ENCODE measurements at places on chromosomes 2 and 18. TPM values are rescaled to one million over a fixed set of nuclear protein-coding genes. Genes with fewer than 3 reads are reported as not detected.

- no peak for DNase-seq
Measured at GRCh38 chr2:36128359-36128758, 227.2 kb upstream of the CRIM1 start.

- DNase-seq, result no peak
Measured at GRCh38 chr2:73359915-73360697, 25.5 kb upstream of the ALMS1 start.

RBKS gene
- total RNA-seq, result 2.1 TPM

- DNase-seq, result no peak
Measured at GRCh38 chr2:169721016-169721415, 12.6 kb upstream of the KLHL23 start.

DNA sequence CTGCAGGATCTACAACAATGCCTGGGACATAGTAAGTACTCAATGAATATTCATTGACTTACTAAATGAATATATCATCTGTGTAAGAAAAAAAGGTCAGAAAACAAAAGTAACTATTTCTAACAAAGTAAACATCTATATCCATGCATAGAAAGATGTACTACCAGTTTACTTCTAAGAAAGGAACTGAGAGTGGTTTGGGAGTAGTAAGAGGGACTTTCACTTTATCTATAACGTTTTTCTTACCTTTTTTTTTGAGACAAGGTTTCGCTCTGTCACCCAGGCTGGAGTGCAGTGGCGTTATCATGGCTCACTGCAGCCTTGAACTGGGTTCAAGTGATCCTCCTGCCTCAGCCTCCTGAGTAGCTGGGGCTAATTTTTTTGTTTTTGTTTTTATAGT lies 25.7 kb downstream of the DHX57 start:
- no peak for DNase-seq

DNA sequence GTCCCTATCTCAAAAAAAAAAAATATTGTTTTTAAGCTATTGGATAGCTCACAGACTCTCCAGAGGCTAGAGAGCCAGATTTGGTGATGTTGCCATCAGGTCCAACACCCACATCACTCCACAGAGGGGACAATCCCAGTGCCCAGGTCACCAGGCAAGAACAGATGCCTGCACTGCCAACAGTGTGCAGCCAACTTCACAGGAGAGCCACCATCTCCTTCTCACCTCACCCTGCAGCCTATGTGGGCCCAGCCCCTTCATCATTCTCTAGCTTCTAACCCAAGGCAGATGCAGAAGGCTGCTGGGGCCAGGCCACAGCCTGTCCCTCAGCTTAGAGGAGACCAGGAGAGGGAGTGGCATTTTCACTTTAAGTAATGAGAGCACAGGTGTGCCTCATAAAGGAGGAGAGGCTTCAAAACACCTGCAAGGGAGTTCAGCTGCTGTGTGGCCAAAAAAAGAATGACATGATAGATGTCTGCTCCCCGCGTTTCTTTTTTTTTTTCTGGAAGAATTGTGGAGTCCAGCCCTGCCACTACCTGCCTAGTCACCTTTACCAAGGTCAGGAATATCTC lies 98.0 kb upstream of the ZSWIM2 start:
- no peak for DNase-seq

- DNase-seq, result no peak
Measured at GRCh38 chr2:102696463-102696862, 65.4 kb upstream of the TMEM182 start.

TOGARAM2 gene
- 6.6 TPM for total RNA-seq

DNA sequence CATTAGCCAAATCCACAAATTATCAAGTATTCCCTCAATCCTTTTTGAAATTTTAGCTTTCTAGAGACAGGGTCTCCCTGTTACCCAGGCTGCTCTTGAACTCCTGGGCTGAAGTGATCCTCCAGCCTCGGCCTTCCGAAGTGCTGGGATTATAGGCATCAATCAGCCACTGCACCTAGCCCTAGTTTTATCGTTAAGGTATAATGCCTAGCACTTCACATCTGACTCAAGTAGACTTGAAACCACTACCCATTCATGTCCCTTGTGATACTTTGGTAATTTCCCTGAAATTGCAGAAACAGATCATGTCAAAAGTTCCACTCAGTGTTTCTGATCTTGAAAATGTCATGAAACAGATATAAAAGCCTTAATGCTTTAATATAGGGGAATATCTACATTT lies 26.3 kb downstream of the MEX3C start:
- no peak for DNase-seq

GRCh38 chr2:161312996-161313395 lies 4.8 kb downstream of the PSMD14 start:
- no peak for DNase-seq

GRCh38 chr18:71583252-71583651 lies 960.9 kb downstream of the CBLN2 start:
- DNase-seq, result no peak

DNA sequence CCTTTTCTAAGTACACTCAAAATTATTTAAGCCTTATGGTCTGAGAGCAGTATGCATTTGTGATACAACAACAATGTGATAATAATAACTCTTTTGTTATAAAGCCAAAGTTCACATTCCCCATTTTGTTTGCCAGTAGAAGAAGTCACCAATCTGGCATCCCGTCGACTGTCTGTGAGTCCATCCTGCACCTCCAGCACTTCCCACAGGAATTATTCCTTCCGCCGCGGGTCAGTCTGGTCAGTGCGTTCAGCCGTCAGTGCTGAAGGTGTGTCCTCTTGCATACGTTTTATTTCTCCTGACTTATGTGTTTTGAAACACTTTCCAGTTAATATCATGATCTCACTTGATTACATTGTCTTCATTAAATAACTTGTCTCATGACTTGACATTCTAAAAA lies 80.3 kb upstream of the RPE start:
- no peak for DNase-seq

DNA sequence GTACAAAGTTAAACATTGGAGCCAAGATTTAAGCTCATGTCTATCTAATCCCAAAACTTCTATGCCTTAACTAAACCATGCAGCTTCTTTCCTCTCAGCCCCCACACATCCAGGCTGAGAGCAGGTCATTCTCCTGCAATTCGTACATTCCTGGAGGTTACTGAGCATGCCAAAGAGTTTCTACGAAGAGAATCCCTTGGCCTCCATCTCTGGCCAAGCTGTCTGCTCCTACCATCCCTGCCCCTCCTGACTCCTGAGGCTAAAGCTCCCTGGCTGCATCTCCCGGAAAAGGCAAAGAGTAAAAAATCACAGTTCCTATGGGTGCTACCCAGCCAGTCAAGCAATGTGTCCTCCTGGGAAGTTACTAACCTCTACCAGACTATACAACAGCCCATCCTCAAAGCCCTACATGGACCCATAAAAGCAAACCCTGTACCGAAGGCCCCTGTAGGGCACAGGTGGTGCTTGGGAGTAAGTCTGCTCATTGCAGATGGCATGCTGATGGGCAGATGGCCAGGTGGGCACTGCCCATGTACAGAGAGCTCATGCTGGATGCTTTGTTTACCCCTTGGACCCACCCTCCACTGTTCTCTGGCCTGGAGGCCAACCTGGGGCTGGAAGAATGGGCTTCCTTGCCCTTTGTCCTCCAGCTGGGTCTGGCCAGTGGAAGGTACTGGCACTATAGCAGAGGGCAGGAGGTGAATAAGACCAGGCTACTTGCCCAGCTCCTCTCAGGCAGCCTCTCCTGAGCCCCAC lies 99.5 kb downstream of the TTC32 start:
- DNase-seq, result no peak

DNA sequence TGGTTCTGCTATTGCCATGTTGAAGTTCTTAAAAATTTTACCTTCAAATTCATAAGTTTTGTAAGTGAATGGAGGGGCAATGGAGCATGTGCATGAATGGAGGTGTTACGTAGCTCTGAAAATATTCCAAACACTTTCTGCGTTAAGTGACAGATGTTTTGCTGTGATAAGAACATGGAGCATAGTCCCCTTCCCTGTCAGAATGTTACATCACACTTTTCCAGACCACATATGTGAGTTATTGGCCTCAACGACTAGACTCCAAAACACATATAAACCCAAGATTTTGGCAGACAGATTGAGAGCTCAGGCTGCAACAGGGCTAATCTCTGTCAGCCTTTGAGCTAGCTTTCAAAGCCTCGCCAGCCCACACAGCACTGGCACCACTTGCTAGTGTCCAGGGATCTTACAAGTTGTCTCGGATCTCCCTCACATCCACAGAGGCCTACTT lies 27.2 kb upstream of the MFSD6 start:
- no peak for DNase-seq

DNA sequence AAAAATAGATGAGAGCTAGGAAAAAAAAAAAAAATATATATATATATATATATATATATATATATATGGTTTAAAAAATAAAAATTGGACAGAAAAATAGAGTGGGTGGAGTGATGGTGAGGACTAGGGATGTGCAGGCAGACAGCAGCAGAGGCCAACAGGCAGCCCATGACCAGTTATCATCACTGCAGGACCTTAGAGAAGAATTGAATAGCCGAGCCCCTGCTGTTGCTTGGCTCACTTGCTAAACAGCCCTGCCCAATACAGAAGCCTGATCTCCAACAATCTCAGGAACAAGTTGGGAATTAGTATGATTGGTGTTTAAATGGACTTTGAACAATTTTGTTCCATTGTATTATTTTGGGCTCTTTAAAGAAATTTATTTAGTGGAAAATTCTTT lies 967.5 kb upstream of the PIK3C3 start:
- DNase-seq, result no peak

APOB gene
- 20.1 TPM for total RNA-seq

- DNase-seq, result no peak
Measured at GRCh38 chr2:31371691-31372090, 42.9 kb downstream of the XDH start.

- DNase-seq, result no peak
Measured at GRCh38 chr2:100571668-100572067, 8.9 kb downstream of the PDCL3 start.

GRCh38 chr2:67649331-67650261 lies 252.5 kb downstream of the ETAA1 start:
- peak; percentile 64 for DNase-seq
